ENCODE measurements at places on chromosomes 3 and 15.
A peak's percentile ranks its signal among the peaks of the same experiment; 100 is the strongest.

DNA sequence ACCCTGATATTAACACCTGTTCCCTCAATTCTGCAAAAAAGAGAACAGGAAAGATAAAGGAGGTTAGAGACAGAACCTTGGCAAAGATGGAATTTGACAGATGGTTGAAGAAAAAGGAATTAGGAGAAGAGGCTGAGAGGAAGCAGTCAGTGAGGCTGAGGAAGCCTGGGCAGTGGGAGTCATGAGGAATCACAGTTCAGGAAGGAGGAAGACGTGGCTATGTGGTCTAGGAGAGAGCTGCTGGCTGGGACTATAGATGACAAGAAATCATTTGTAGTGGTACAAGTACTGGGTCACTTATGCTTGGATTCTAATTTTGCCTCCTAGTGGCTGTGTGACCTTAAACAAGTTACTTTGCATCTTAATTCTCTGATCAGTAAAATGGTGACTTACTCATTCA, 49.0 kb downstream of the LARS2 start:
- no peak for DNase-seq

GRCh38 chr3:127237835-127238234, 44.9 kb downstream of the PRR23E start:
- no peak for DNase-seq

DNA sequence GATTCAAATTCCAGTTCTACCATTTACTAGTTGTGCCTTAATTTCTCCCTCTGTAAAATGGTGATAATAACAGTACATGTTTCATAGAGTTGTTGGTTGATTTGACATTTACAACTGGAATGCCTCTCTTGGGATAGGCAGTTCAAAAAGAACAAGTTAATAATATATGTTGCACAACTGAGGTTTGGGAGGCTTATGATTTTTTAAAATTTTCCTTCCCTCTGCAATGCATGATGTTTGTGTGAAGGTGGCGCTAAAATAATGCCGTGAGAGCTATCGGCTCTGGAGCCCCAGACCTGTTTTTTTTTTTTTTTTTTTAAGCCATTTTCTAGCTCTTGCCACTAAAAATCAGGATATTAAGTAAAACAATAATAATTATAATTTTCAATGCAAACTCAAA, 18.6 kb downstream of the DNAJB11 start:
- peak; percentile 14 for DNase-seq

DNA sequence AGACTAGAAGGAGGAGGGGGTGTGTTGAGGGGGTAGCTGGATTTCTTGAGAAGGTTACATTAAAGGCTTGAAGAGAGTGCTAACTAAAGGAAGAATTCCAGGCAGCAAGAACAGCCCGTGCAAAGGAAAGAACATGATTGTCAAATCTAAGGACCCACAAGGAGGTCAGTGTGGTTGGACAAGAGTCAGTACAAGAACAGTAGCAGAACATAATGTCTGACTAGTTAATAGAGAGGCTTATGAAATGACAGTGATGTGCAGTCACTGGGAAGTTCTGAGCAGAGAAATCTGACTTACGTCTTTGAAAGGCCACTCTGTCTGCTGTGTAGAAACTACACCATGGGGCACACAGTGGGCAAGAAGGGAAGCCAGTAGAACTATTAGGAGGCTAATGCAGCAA, 19.8 kb upstream of the RBMS3 start:
- DNase-seq, result no peak

- peak; percentile 57 for DNase-seq
Measured at GRCh38 chr3:135806317-135806716, 159.2 kb upstream of the PPP2R3A start.

DNA sequence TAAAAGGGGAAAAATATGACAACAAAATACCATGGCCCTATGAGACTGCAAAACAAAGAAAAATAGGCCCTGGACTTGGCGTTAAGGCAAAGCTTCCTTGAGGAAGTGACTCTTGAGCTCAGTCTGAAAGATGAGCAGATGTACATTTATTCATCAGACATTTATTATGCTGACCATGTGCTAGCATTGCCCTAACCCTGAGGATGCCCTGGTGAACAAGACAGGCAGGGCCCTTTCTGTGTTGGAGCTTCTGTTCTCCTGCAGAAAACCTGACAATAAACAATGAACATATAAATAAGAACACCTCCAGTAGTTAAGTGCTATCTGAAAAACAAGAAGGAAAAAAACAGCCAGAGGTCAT, 12.4 kb downstream of the TF start:
- no peak for DNase-seq

Data from astrocyte of the hippocampus (primary cell).